ENCODE measurements at places on chromosomes 11 and 22.

DNA sequence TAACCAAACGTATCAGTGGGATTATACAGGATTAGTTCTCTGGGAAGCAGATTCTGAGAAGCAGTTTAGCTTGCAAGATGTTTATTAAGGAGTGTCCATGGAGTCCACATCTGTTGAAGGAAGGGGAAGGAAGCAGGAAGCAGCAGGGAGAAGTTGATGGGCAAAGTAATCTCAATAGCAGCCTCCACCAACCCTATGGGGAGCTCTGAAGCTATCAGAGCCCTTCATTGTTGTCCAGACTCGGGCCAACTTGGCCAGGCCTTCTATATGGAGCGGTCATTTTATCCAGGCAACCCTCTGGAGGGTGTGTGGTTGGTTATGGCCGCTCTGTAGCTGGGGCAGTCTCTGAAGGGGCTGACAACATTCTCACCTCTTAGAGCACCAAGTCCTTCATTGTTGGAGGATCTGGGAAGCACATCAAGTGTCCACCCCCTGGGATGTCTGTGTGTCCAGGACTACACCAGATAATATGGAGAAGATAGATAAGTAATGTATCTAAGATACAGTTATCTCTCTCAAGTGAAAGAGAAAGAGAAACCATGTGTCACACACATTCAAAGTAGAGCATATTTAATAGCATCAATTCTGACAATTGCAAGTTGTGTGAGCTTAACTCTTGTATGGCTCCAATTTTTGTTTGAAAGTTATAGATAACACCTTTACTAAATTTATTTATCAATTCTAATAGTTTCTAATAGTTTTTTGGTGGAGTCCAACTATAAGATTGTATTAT, 101.7 kb upstream of the TRIM77 start:
- no peak for DNase-seq

- peak; percentile 14 for DNase-seq
Measured at GRCh38 chr11:47270331-47271271, 668 bp downstream of the MADD start.

DNA sequence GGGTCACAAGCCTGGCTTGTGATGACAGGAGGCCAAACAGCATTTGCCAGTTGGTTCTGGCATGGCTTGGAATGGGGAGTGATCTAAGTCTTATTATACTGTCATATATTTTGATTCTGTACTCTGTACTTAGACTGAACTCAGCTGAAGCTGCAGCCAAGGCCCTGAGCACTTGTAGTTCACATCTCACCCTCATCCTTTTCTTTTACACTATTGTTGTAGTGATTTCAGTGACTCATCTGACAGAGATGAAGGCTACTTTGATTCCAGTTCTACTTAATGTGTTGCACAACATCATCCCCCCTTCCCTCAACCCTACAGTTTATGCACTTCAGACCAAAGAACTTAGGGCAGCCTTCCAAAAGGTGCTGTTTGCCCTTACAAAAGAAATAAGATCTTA, 843 bp downstream of the OR56B1 start:
- no peak for DNase-seq

DNA sequence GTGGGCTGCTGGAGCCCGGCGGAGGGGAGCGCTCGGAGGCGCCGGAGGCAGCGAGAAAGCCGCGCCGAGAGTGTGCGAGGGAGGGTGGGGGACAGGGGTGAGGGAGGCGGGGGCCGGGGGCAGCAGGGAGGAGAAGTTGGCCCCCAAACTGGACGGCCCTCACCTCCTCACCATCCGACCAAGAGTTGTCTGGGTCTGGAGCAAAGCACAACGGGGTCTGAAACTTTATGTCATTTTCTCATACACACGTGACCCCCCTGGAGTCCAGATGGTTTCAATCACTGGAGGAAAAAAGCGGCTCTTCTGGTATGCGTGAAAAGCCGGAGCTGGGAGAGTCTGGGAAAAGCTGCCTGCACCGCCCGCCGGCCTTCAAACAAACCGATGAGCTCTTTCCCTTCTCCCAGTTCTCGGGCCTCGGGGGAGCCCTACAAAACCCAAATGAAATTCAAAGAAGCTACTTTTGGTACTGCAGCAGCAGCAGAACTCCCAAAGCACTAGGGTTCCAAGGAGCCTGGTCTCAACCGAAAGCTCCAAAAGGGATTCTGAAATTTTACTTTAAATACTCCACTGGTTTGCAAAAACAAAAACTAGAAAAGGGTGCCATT, 39.7 kb upstream of the AKIP1 start:
- peak; percentile 66 for DNase-seq

DNA sequence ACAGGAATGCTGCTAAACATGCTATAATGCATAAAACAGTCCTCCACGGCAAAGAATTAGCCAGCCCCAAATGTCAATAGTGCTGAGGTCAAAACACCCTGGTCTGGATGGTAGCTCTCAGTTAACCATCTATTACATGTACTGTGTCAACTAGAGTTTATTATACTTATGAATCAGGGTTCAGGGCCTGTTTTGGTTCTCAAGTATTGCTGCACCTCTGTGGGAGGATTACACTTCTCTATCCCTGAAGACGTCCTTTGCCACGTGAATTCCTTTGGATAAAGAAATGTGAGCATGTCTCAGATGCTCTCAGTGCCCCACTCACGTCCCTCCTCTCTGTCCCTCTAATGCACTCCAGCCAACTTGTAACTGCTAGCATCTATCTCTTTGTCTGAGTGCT, 53.4 kb downstream of the SLC1A2 start:
- no peak for DNase-seq

DNA sequence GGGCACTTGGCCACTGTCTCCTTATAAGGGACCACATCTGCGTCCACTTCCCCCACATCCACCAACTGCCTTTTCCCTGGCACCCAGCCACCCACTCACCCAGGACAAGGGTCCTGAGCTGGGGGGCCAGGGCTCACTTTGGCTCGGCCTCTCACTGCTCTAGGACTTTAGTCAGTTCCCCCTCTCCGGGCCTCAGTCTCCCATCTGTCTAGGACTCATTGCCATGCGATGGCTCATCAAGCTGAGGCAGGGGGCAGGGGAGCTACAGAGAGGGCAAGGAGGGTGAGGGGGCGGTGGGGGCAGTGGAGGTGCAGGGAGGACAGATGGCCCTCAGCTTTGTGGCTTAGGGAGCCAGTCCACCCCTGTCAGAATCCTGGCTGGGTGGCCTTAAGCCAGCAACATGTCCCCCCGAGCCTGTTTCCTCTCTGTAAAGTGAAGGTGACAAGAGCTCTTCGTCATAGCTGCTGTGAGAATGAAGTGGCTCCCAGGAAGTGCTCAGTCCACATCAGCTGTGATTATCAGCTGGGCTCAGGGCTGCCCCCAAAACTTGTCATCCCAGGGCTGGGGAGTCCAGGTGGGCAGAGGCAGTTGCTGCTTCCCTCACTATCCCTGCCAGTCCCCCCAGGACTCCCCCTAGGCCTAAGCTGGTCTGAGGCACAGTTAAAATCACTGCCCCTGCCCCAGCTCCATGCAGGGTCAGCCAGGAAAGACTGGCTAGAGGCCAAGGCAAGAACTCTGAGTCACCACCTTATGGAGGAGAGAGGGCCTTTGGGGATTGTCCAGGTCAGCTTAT, 14.9 kb downstream of the RAC2 start:
- no peak for DNase-seq

DNA sequence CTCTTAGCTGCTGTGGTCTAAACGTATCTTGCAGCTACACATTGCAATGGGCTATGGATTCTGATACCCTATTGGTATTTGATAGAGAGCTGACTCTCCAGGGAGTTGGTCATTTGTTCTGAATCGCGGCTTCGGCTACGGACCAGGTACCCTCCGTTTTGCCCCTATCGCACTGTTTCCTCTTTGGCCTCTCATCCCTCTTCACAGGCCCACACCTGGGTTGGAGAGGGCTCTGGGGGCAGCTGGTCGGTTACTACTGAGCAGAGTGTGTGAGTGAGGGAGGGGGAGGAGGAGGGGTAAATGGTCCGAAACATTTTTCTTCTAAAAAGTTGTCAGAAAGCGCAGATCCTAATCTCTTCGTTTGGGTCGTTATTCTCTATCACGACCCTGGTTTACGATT, 48.8 kb upstream of the HSD17B12 start:
- no peak for DNase-seq

- no peak for DNase-seq
Measured at GRCh38 chr11:86555401-86555800, 117.0 kb downstream of the ME3 start.

DNA sequence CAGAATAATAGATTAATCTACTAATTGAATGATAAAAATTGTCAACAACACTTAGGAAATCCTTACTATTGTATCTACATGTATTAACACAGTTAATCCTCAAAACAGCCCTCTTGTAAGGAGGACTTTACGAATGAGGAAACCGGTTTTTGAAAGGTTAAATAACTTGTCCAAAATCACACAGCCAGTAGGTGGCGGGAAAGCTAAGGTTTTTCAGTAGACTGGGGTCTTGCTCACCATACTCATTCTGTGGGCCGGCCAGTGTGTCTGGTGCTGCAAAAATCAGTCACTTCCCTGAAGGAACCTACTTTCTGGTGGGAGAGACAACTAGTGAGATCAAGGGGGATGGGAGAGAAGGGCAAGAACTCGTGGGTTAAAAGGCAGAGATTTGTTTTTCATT, 3.8 kb downstream of the DCPS start:
- no peak for DNase-seq

DNA sequence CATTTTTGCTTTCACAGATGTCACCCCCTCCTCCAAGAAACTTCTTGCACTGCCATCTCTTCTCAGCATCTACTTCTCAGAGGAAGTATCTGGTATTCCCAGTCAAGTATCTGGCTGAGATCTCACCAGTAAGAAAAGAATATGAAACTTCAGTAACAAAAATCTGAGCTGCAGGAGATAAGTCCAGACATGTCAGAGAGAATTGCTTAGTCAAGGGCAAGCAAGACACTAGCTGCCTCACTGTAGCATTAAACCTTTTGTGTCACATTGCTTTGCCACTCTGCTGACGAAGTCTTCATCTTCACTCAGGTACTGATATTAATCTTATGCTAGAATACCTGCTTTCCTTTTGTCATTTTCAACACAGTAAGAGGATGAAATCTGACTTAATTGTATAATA, 70.6 kb upstream of the ZC3H12C start:
- no peak for DNase-seq

GRCh38 chr11:79241205-79241851, 199.5 kb downstream of the TENM4 start:
- DNase-seq = no peak

DNA sequence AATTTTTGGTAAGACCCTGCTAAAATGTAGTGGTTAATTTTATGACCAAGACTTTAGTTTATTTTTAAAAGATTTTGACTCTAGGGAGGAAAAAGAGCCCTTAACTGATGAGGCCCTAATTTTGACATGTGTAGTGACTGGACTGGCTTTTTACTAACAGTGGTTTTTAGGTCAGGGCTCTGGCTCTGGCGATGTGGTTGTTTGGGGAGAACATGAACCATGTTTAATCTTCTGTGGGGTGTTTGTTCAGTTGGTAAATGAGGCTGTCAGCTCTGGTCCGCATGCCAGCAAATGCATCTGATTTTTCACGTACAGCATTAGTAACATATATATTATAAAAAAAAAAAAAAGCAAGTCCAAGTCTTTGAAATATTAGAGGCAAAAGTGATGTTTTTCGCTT, 104.3 kb downstream of the EXT2 start:
- no peak for DNase-seq

- no peak for DNase-seq
Measured at GRCh38 chr11:20353829-20354434, 9.6 kb upstream of the HTATIP2 start.

DNA sequence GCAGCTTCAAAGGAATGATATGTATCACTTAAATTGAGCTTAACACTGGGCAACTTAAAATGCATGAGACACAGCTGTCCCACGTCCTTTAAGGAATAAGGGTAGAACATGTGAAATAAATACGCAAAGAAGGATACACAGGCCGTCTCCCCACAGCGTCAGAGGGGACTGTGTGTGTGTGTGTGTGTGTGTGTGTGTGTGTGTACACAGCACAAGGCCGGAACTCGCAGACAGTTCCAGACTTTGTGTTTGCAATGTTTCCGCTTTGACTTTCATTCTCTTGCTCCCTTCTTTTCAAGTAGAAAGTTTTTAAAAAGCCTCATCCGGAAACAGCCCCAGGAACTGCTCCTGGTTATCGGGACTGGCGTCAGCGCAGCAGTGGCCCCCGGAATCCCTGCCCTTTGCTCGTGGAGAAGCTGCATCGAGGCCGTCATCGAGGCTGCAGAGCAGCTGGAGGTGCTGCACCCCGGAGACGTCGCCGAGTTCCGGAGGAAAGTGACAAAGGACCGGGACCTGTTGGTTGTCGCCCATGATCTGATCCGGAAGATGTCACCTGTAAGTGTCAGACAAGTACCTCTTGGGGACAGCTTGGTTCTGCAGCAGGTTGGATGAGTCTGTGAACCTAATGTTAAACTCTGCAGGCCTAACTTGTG, 13.3 kb downstream of the FAM118A start:
- DNase-seq = no peak

- DNase-seq = no peak
Measured at GRCh38 chr11:73866095-73866579, 10.5 kb downstream of the COA4 start.

- DNase-seq = no peak
Measured at GRCh38 chr11:17645190-17645970, 74.0 kb upstream of the MYOD1 start.

GRCh38 chr11:75280227-75280701, 39.7 kb downstream of the TPBGL start:
- peak; percentile 10 for DNase-seq

- no peak for DNase-seq
Measured at GRCh38 chr22:34696557-34696956, 369.4 kb upstream of the ISX start.

DNA sequence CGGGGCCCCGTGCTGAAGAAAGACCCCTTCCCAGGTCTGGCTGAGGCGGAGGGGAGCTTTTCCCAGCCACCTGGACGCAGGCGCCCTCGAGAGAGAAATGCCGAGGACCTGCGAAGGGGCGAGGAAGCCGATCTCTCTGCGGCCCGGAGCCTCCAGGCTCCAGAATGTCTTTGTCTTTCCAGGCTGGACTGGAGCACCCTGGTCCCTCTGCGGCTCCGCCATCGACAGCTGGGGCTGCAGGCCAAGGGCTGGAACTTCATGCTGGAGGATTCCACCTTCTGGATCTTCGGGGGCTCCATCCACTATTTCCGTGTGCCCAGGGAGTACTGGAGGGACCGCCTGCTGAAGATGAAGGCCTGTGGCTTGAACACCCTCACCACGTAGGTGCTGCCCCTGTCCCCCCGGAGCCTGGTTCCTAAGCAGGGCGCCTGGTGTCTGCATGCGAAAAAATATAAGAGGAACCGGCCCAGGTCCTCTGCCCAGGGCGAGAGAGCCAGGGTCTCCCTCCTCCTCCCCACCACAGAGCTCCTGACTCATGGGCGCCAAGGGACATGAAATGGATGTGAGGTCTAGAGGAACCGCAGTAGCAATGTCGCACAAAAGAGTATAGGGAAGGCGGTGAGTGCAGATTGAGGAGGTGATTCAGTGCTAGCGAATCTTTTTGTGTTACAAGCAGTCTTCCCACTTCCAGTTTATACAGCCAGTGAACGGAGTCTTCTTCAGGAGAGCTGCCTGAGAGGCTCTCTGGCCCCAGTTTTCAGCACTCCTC, 11.0 kb downstream of the GLB1L2 start:
- no peak for DNase-seq
